T-helper 2 cell (primary cell): ENCODE measurements at places on chromosomes 5 and 9.

GRCh38 chr5:118193194-118193905 is 795.0 kb downstream of the DTWD2 start:
- no peak for DNase-seq

- no peak for DNase-seq
Observed at GRCh38 chr9:106309925-106310324, 553.0 kb upstream of the ZNF462 start.

DNA sequence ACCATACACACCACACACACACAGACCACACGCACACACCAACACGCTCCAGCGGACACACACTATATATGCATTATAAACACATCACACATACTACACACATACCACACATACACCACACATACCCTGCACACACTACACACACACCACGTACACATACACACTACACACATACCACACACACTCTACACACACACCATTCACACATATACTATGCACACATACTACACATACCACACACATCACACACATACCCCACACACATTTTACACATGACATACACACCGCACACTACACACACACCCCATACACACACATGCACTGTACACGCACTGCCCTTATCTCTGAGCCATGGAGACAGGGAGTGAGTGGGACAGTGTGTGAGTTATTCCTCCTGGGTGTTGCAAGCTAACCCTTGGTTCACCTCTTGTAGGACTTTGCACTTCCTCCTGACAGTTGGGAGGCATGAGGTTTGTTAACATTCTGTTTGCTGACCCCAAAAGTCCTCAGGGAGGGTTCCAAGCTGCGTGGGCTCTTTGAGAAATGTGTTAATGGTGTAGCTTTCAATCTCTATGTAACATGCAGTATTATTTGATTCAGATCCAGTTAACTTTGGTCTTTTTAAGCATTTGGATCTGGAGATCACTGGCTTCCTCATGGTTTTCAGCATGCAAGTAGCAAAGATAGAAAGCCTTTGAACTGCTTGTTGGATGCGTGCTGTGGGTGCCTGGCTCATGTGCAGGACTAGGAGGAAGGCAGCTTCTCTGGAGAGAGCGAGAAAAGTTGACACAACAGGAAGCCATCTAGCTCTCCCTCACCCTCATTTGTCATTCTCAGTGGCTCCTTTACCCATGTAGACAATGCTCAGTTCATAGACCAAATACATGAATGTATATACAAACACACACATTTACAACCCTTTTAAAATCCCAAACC is 13.7 kb downstream of the IL31RA start:
- DNase-seq = no peak

GRCh38 chr5:3377831-3378230 is 217.8 kb upstream of the IRX1 start:
- DNase-seq = no peak

- no peak for DNase-seq
Observed at GRCh38 chr9:81069038-81069795, 620.1 kb downstream of the TLE1 start.

GRCh38 chr5:104526866-104527265 is 964.3 kb upstream of the NUDT12 start:
- DNase-seq = no peak

- DNase-seq = no peak
Observed at GRCh38 chr5:166979307-166979895, 1312.0 kb upstream of the WWC1 start.

DNA sequence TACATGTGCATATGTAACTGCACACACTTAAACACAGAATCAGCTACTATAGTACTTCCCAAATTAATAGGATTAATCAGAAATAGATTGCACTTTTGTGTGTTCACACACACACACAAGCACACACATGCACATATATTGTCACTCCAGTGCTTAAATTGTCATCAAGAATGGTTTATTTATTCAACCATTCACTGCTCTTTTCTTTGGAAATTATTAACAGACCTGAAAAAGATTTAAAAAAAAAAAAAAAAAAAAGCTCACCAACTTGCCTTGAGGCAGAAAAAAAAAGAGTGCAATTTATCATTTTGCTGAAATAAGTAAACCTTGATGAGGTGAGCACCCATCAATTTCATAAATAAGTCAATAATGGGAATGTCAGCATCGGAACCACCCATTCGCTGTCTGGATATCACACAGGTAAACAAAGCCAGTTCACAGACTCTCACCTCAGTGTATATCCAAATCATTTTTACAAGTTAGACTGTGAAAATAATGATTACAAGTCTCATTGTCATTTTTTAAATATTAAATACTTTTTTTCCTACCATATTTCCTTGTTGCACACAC is 562.8 kb downstream of the BNC2 start:
- no peak for DNase-seq

DNA sequence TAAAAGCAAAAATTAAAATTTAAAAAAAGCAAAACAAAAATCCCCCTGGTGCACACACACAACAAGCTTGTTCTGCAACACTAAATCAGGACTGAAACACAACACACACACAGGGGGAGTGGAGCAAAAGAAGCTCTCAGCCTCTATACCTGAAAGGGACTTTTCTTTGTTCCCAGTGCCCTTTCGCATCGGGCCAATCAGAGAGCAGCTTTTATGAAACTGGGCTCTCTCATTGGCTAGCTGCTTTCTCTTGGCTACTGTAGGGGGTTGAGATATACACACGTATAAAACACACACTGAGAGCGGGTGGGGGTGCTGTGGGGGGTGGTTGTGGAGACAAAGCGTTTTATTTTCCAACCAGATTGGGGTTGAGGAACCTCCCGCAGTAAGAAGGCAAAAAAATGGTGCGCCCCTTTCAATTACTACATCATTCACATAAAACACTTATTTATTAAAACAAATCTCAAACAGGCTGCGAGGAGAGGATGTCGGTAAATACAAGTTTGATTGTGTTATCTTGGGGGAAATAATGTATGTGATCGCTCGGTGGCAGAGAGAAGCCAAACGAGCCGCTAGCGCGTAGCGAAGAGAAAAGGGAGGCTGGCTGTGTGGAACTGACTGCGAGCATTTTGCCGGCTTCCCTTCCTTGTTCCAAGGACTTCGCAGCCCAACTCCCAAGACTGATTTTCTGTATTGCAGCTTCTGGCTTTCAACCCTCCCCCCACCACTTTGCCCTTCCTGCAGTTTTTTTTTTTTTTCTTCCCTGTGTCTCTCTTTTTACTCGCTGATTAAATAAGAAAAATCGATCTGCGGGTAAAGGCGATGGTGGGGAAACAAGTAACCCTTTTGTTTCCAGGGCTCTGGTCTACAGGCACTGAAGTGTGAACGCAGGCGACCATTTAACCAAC is 2.5 kb upstream of the ZNF608 start:
- no peak for DNase-seq

DNA sequence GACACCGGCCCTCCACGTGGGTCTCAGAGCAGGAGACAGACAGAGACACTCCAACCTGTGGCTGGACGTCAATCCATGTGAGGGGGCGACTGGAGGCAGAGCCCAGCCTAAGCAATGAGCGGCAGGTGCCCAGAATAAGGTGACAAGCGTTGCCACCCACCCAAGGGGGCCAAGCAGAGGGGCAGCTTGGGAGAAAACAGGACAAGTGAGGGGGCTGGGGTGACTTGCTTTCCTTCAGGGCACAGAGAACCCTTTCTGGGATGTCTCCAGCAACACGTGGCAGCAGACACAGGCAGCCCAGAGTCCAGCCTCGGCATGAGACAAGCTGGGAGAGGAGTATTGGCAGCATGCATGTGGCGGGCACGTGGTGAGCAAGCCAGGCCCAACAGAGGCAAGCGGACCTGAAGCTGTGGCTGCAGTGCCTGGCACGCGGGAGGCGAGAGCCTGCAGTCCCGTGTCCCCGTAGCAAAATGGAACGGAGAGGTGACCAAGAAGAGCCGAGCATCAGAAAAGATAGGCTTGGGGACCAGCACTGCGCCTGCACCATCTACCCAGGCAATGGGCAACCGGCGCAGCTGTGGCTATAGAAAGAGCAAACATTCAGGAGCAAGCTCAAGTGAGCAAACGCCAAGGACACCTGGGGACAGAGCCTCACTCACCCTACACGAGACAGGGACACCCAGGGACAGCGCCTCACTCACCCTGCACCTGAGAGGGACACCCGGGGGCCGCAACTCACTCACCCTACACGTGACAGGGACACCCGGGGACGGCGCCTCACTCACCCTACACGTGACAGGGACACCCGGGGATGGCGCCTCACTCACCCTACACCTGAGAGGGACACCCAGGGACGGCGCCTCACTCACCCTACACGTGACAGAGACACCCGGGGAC is 6.2 kb downstream of the TERT start:
- DNase-seq = no peak

- DNase-seq = no peak
Observed at GRCh38 chr9:76150013-76150412, 244.2 kb downstream of the RFK start.

DNA sequence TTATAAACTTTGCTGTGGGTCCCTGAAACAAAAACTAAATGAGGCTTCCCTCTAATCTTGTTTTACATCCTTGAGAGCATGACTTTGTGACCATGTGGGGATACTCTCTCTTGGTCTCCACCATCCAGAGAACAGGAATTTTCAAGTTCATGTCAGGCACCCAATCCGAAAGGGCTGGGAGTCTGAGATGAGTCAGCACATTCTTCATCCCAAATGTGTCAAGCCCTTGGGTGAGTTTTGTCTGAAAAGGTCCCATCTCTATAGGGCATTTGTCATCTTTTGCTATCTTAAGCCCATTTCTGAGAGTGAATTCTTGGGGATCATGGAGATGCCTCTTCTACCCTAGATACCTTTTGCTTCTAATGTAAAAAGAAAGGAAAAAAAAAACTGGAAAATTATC is 26.9 kb upstream of the RAPGEF6 start:
- DNase-seq = no peak

- DNase-seq = peak; percentile 1
Observed at GRCh38 chr9:116000748-116001329, 152.8 kb upstream of the PAPPA start.

GRCh38 chr9:81964218-81965171 is 21.2 kb downstream of the SPATA31D3 start:
- DNase-seq = no peak

DNA sequence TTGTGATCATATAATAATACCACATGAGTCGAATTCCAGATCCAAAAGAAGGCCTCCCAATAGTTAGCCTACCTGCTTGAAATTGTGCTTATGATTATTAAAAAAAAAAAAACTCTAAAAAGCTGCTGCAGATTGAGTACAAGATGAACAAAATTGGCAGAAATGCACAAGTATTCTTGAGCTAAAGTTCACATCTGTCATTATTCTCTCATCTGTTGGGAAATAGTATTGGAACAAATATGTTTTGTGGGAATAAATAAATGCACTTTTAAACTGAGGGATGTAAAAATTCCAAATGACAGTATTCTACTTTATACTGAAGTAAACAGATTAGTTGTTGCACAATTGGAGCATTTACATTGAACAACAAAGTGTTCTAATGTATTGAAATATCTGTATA is 15.7 kb downstream of the DAB2 start:
- no peak for DNase-seq

- DNase-seq = no peak
Observed at GRCh38 chr9:96071076-96071814, 195.8 kb downstream of the ERCC6L2 start.

GRCh38 chr9:31536471-31536870 is 848.0 kb upstream of the ACO1 start:
- no peak for DNase-seq

DNA sequence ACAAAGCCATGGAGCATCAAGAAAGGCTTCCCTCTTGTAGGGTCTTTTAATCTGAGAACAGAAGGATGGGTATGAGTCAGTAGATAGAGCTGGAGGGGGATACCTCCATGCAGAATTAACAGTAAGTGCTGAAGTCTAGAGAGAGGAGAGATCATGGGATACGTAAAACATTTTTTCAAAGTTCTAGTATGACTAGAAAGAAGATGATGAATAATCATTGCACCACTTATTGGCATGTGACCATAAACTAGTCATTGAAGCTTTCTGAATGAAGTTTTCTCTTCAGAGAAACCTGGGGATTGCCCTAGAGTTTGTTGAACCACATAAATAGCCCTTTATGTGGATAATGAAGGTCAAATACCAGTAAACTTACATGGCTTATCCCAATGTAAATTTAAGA is 48.6 kb upstream of the PTPRD start:
- no peak for DNase-seq

DNA sequence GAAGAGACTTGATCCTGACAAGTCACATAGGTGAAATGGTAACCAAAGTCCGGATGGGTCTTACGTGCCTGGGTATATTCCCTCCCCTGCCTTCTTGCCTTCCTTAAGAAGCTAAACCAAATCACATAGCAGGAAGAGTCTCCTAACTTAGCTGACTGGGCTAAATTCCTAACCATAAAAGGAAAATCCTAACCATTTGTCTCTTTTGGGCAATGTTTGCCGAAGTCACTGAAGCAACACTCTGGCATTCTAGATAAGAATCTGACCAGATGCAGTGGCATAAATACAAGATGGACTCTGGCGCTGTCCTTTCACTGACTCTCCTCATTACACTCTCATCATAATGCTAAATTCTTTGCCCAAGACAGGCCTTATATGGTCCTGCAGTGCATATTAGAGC is 625.5 kb upstream of the RORB start:
- no peak for DNase-seq

DNA sequence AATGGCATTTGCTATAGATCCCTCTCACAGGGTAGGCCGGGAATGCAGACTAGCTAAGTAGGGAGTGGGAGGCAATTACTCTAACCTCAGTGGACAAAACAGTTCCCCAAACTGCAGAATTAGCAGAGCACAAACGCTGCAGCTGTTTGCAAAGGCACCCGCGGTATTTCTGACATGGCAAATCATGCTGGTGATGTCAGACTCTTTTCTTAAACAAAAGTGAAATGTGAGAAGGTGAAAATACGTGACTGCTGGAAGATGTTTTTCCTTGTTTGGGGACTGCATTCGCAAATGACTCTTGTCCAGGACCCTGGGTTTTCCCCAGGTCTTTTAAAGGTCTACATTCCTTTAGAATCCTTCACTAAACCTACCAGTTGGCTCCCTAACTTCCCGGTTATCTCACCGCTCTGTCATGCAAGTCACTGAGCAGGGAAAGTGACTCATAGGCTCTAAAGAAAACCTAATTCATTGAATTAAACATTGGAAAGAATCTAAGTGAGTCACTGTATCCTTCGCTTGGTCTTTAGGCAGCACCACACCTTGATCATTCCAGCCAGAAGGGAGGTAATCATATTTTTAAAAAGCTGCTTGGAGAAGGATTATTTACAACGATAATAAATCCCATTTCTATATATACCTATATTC is 91.5 kb upstream of the DNAH5 start:
- no peak for DNase-seq

- DNase-seq = no peak
Observed at GRCh38 chr5:42760426-42760825, 3.8 kb downstream of the CCDC152 start.

GRCh38 chr5:43370352-43370751 is 41.8 kb downstream of the CCL28 start:
- no peak for DNase-seq

DNA sequence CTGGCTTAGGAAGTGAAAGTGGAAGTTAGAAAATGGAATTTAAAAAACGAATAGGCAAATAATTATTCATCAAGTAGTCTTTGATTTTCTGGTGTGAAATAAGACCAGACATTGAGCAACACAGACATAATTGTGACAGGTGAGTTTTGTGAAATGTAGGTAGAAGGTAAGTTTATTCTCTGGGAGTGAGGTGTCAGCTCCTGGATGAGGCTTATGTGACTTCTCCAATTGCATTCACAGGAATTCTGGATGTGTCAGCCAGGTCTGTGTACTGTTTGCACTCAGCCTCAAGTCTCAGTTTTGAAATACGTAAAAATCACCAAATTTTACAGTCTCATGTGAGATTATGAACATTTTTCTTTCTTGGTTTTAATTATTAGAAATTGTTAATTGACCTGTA is 537.6 kb downstream of the CETN3 start:
- no peak for DNase-seq
